Esophagus squamous epithelium (tissue), 5 donors: ENCODE measurements at places on chromosomes 3 and 15.

DNA sequence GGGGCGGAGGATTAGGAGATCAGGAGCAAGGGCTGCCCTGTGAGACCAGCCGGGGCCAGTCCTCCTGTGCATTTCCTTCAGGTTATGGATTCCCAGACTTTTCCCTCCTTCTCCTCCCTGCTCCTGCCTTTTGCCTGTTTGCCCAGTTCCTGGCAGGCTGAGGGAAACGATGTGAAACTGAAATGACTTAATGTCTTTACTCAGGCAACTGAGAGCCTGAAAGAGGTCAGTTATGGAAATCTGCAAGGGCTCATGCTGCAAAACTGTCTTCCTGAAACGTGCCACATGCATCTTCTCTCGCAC lies 57.2 kb downstream of the MESD start:
- no peak for DNase-seq

DNA sequence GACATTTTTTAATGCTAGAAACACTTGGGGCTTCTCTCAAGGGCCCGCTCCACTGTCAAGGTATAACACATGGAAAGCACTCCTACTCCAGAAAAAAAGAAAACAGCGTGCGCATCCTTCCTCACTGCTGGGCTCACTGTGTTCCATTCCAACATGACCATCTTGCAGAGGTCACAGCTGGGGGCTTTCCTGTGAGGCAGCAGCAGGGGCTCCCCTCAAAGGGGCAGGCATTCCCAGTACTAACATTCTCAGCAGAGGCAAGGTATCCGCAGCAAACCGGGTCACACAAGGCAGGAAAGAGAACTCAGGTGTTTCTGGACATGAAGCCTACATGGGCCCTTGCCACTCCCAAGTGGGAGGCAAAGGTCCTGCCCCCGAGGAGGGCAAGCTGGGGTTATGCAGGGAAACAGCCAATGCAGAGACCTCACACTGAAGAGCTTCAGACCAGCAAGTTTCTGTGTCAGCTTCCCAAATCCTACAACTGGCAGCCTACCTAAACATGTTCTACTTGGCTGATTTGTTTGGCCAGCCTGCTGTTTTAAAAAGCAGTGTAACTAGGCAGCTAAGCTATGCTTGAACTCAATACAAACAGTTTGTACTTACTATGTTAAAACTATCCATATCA lies 6.4 kb downstream of the BDH1 start:
- no peak for DNase-seq

DNA sequence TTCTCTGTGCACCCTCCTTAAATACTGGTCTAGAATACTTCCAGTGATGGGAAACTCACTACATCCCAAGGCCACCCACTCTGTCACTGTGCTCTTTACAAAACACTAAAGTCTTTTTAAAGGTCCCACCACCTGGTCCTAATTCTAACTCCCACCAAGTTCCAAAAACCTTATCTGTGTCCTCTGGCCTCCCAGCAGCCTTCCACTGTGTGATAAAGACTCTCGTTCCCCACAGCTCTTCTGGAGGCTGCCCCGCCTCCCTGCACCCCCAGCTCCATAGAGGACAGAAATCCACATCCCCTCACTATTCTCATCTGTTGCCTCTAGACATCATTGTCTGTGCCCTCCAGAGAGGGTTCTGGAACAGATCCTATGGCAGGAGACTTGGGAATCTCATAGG lies 276.4 kb downstream of the FAM43A start:
- DNase-seq = no peak

- no peak for DNase-seq
Observed at GRCh38 chr3:120688121-120688520, 6.1 kb upstream of the HGD start.

GRCh38 chr15:48498828-48499227 lies 146.7 kb downstream of the FBN1 start:
- DNase-seq = no peak

GRCh38 chr15:82314769-82315518 lies 34.3 kb downstream of the GOLGA6L10 start:
- no peak for DNase-seq

DNA sequence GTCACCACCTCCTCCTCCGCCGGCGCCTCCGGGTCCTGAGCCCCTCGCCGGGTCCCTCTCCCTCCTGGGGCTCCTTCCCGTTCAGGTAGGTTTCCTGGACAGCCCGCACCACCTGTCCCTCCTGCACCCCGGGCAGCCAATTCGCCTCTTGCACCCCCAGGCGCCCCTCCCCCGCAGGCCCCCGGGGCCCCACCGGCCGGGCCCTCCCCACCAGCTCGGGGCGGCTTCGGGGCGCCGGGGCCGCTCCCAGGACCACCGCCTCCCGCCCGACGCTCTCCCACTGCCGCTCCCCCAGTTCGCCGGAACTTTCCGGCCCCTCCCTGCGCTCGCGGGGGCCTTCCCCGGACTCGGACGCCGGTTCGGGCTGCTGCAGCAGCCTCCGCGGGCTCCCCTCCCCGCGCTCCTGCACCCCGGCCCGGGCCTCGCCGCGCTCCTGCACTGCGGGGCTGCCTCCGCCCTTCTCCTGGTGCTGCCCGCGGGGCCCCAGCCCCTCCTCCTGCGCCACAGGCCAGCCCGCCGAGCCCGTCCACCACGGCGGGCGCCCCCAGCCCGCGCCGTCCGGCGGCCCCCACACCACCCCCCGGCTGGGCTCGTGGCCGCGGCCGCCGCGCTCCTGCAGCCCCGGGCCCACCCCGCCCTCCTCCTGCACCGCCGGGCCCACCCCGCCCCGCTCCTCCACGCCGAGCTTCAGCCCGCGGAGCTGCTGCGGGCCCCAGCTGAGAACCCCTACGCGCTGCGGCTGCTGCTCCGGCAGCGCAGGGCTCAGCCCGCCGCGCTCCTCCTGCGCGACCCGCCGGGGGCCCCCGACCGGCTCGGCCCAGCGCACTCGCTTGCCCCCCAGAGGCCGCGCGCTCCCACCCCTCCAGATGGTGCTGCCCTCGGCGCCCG lies 587 bp upstream of the TNK2 start:
- DNase-seq = no peak

DNA sequence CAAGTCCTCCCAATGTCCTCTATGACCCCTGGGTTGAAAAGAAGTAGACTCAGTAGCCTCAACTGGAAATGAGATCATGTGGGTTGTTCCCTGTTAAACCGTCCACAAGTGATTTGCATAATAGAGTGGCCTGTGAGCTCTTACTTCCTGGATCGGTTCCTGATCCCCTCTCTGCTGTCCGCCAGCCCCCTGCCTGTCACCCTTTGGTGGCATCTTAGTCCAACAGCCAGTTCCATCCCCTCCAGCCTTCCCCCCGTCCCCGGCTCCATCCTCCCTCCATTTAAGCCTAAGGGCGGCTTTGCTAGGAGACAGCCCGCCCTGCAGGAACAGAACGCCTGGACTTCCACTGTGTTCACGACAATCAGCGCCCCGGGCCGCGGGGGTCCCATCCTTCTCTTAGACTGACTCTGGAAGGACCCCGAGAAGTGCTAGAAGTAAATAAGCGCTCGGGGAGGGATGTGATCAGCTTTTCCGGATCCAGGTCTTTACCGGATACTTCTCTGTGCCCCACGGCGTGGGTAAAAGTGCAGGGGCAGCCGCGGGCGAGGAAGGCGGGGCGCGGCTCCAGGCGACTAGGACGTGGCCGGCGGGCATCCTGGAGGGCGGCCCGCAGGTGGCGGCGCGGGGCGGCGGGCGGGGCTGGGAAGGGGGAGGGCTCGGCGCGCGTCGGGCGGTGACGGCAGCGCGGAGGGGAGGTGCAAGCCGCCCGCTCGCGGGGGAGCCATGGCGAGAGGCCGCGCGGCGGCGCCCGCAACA lies 51.2 kb upstream of the ULK4 start:
- peak; percentile 34 for DNase-seq

DNA sequence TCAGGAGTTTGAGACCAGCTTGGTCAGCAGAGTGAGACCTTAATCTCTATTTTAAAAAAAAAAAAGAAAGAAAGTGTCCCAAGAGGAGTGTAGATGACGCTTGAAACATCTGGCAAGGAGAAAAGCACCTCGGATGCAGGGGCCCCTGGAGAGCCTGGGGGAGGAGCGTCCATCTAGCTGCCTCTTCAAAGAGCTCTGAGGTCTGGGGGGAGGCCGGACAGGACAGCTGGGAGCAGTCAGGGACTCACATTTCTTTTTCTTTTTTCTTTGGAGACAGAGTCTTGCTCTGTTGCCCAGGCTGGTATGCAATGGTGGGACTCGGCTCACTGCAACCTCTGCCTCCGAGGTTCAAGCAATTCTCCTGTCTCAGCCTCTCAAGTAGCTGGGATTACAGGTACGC lies 3.3 kb upstream of the IDH2 start:
- DNase-seq = no peak

- no peak for DNase-seq
Observed at GRCh38 chr15:37253877-37254276, 153.5 kb upstream of the MEIS2 start.

- DNase-seq = no peak
Observed at GRCh38 chr15:52784799-52785671, 5.1 kb downstream of the ONECUT1 start.

- no peak for DNase-seq
Observed at GRCh38 chr3:150972366-150973071, at the start of gene CLRN1. TSS of gene CLRN1 (minus strand) at chr3:150972727. CDS start at chr3:150972708, 19 bp downstream.

- no peak for DNase-seq
Observed at GRCh38 chr15:38796589-38796988, 232.0 kb upstream of the RASGRP1 start.

DNA sequence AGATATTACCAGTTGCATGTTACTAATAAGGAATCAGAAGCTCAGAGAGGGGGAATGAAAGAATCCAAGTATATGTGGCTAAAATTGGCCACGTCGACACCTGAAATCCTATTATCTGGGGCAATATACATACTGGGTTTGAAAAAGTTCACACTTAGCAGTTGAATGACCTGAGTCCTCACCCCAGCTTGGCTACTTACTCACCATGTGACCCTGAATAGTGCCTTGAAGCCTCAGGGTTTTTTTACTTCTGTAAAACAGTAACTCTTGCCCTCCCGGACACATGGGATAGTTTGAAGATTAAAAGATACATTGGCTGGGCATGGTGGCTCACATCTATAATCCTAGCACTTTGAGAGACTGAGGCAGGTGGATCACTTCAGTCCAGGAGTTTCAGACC lies 342.2 kb upstream of the TPRG1 start:
- no peak for DNase-seq

DNA sequence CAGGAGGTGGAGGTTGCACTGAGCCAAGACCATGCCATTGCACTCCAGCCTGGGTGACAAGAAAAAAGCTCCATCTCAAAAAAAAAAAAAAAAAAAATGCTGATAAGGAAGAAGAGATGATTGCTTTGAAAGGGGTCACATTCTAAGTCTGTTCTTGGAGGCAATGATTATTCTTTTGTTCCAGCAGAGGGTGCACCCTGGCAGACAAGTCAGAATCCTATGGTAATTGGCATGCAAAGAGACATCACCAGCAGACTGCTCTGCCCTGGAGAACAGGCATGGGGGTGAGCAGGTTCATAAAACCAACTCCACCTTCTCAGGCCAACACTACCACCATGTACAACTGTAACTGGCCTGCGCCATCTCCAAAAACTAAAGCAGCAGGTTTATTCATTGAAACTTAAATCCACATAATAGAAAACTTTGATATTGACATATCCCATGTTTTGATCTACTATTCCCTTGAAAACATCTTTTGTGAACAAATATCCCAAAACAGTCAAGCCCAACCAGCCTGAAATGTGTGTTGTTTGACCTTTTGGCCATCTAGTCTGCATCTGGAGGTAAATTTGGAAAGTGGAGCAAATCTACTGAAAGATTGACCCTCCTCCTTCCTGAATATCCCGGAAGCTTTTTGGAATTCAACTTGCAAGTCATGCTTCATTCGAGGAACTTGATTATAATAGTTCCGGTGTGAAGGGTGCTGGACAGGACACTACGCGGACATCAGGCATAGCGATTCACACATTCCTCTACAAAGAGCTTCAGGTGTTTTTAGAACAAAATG lies 100.3 kb downstream of the MECOM start:
- no peak for DNase-seq

GRCh38 chr3:99925584-99926230 lies 108.0 kb downstream of the CMSS1 start:
- DNase-seq = no peak

DNA sequence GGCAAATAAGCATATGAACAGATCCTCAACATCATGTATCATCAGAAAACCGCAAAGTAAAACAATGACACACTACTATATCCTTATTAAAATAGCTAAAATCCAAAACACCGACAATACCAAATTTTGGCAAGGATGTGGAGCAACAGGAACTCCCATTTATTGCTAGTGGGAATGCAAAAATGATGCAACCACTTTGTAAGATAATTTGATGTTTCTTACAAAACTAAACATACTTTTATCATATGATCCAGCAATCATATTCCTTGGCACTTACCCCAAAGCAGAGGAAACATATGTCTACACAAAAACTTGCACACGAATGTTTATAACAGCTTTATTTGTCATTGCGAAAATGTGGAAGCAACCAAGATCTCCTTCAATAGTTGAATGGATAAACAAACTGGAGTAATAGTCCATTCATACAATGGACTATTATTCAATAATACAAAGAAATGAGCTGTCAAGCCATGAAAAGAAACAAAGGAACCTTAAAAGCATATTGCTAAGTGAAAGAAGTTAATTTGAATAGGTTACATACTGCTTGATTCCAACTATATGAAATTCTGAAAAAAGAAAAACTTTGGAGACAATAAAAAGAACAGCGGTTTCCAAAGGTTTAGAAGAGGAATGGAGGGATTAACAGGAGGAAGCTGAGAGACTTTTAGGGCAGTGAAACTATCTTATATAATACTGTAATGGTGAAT lies 172.0 kb downstream of the VPS13C start:
- DNase-seq = no peak

- DNase-seq = no peak
Observed at GRCh38 chr3:134363381-134363755, 10.9 kb downstream of the AMOTL2 start.

DNA sequence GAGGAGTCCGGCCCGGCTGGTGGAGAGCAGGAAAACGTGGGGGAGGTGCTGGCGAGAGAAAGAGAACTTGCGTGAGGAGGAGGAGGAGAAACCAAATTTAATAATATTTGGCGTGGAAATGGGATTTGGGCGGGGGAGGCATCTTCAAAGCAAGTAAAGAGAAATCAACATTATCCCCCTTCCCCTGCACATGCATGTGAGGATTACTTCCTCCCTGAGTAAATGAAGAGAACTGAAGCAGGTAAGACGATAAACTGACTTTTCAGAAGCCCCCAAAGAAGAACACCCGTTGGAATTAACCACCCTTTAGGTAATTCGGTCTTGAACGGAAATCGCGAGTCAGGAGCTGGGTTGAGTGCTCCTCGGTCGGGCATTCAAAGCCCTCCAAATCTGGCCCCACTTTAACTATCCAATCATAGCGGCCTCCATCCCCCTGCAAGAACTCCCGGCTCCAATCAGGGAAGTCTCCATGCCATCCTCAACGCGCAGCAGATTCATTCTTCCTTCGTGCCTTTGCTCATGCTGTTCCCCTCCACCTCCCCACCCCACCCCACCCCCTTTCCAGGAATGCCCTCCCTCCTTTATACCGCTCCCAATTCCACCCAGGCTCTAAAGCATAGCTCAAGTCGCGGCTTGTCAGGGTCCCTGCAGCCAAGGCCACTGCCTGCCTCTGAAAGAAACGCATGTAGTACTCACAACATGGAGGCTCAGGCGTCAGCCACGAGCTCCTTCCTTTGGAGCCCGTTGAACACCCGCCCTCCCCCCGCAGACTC lies 545 bp upstream of the RFX7 start:
- DNase-seq = no peak
